Activated B cell treated with CpG ODN at 0.5 μM for 24 hours (primary cell): ENCODE measurements at places on chromosomes 7 and 10. TPM values are rescaled to one million over a fixed set of nuclear protein-coding genes. Genes with fewer than 3 reads are reported as not detected.

The EEPD1 gene
- total RNA-seq: 0.59 and 0.64 TPM in 2 replicates

The CALD1 gene
- 0.15 and 0.33 TPM in 2 replicates for total RNA-seq

The PDZD7 gene
- 0.11 TPM in 1 of 2 replicates, not detected in the other for total RNA-seq

DNA sequence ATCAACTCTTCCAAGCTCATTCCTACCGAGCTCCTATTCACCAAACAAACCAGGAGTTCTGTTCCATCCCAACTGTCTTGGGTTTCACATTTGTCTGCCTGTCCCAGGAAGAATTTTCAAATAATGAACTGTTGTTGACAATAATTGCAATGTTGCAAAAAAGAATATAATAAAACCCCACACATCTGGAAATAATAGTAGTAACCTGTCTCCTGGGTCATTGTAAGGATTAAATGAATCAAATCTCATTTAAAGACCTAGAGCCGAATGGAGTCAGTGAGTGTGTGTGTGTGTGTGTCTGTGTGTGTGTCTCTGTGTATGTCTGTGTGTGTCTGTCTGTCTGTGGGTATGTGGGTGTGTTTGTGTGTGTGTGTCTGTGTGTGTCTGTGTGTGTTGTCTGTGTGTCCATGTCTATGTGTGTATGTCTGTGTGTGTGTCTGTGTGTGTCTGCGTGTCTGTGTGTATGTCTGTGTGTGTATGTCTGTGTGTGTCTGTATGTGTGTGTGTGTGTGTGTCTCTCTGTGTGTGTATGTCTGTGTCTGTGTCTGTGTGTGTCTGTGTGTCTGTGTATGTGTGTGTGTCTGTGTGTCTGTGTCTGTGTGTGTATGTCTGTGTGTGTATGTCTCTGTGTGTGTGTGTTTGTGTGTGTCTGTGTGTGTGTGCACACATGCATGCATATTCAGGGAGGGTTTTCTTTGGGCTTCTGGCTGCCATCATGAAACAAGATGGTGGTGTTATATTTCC lies 52.7 kb downstream of the TMEM130 start:
- DNase-seq: no peak

- DNase-seq: no peak
Measured at GRCh38 chr10:71213127-71213621, 804 bp downstream of the UNC5B start.

GRCh38 chr10:29317423-29318021 lies 28.7 kb downstream of the LYZL1 start:
- no peak for DNase-seq

DNA sequence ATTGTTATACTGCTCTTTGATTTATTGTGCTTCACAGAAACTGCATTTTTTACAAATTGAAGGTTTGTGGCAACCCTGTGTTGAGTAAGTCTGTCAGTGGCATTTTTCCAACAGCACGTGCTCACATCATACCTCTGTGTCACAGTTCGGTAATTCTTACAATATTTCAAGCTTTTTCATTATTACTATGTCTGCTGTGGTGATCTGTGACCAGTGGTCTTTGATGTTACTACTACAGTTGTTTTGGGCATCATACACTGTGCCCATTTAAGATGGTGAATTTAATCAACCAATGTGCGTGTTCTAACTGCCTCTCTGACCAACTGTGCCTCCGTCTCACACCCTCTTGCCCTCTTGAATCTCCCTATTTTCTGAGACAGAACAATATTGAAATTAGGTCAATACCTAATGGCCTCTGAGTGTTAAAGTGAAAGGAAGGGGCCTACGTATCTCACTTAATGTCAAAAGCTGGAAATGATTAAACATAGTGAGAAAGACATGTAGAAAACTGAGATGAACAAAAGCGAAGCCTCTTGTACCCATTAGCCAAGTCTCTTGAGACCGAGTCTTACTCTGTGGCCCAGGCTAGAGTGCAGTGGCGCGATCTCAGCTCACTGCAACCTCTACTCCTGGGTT lies 20.2 kb upstream of the ASL start:
- DNase-seq: no peak

DNA sequence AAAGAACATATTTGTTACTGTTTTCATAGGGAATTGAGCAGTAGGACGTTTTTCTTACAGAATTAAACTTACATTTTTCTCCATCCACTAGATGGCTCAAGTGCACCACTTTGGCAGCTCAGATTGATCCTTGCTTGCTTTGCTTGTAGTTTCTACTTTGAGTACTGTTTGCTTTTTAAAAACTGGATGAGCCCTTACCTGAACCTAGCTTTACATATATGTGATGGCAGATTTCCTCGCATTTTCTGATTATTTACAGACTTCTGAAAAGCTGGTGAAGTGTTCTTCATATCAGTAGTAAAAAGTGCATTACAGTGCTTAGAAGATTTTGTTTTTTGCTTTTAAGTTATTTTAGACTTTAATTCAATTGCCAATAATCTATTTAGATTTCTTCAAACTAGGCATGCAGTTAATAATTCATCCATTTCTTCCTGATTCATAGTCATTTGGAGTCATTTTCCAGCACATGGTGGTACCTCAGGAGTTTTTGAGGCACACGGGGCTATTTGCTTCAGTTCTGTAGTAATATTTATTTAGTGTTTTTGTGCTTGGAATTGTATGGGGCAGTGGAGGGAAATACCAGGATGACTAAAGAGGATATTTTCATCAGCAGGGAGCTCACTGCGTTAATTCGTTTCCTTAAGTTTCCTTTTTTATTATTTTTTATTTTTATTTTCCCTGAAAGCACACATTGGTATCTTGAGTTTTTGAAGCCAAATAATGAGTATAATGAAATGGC lies 57.3 kb downstream of the MAPK8 start:
- no peak for DNase-seq

GRCh38 chr7:141281311-141281710 lies 207.4 kb downstream of the TMEM178B start:
- DNase-seq: no peak

DNA sequence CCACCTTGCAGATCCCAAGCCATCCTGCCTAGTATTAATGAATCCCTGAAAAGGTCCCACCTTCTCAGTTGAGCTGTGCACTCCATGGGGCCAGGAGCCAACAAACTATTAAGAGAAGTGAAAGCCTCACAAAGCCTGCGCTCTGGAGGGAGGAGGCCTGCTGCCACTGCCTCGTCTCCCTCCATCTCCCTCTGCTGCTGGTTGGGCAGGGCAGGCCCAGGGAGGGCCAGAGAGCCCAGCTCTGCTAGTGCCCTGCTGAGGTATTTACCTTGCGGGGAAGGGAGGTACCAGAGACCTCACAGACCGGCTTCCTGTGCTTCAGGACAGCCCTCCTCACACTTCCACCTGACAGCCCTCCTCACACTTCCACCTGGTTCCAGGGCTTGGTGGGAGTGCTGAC lies 171.5 kb downstream of the SH3PXD2A start:
- no peak for DNase-seq
